A549 treated with RU486 at 1 μM for 4 hours (cell line): ENCODE measurements at places on chromosomes 16 and 17. TPM values are rescaled to one million over a fixed set of nuclear protein-coding genes. Genes with fewer than 3 reads are reported as not detected.

Gene SPN
- total RNA-seq = 0.01 TPM in 1 of 5 replicates, not detected in the others

Gene KRT37
- total RNA-seq = not detected in 5 replicates

Gene CIITA
- total RNA-seq = 0.03 to 0.08 TPM in 2 of 5 replicates, not detected in the others

Gene KRT33A
- total RNA-seq = not detected in 5 replicates

Gene HBM
- not detected in 5 replicates for total RNA-seq

Gene INO80E
- 109 to 115 TPM (median 109 TPM) in 5 replicates for total RNA-seq

Gene DNAAF8
- 0.91 to 2.0 TPM (median 1.6 TPM) in 5 replicates for total RNA-seq

Gene CCL3
- not detected in 5 replicates for total RNA-seq

Gene TP53TG3F
- 0.07 to 0.16 TPM in 2 of 5 replicates, not detected in the others for total RNA-seq

Gene PPL
- total RNA-seq = 1.9 to 2.7 TPM (median 2.4 TPM) in 5 replicates

Gene VAC14
- 27.6 to 37.1 TPM (median 35.7 TPM) in 5 replicates for total RNA-seq

Gene TNFRSF17
- total RNA-seq = not detected in 5 replicates

Gene TBC1D28
- not detected in 5 replicates for total RNA-seq

Gene KIF2B
- total RNA-seq = not detected in 5 replicates

Gene NOXO1
- total RNA-seq = 0.16 to 0.44 TPM (median 0.28 TPM) in 4 of 5 replicates, not detected in the other

Gene FLCN
- 28.7 to 36.6 TPM (median 34.2 TPM) in 5 replicates for total RNA-seq
